ENCODE measurements at places on chromosomes 11 and 22. TPM values are rescaled to one million over a fixed set of nuclear protein-coding genes. Genes with fewer than 3 reads are reported as not detected.

DNA sequence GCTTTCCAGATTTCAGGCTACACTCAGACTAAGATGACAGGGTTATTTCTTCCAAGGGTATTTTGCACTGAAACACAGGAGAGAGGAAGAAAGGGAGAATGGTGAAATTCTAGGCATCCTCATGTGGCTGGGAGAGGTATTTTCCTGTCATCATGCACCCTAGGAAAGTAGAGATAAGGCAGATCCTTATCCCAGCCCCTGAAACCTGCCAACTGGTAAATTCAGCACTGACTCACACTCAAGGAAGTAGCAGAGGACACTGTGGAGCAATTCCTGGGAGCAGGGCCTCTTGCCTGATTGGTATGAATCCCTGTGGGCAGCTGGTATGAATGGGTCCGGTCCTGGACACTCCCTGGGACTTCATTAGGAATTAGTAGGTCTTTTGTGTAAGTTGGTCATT is 37.6 kb upstream of the SLC5A1 start:
- H3K4me3 ChIP-seq, result no peak overlapping the region
- no peaks in the 10 kb centered on the region for H3K4me1 ChIP-seq
- no peaks in the 10 kb centered on the region for H3K27me3 ChIP-seq
- no peak for DNase-seq
- H3K36me3 ChIP-seq, result no peaks in the 10 kb centered on the region

DNA sequence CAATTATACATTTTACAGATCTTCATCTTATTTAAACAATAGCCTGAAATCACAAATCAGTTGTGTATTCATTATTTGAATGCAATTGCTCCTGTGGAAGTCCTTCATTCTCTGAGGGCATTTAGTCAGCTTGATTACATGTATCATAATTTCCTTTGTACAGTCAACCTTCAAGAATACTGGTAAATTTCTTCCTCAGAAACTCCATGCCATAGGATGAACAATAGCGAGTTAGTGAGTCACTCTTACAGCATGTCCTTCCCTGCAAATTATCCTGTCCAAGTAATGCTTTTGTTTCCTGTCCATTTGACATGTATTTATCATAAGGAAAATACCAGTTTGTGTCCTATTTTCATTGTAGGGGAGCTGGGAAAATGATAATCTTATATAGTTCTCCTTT is 3.8 kb downstream of the OR10S1 start:
- no peaks in the 10 kb centered on the region for H3K36me3 ChIP-seq
- DNase-seq, result no peak
- H3K4me1 ChIP-seq, result no peaks in the 10 kb centered on the region
- H3K4me3 ChIP-seq, result no peak overlapping the region

- H3K4me3 ChIP-seq, result no peak overlapping the region
- H3K27me3 ChIP-seq, result no peaks in the 10 kb centered on the region
- no peaks in the 10 kb centered on the region for H3K36me3 ChIP-seq
- no peak for DNase-seq
Measured at GRCh38 chr11:122140500-122140899, 24.5 kb upstream of the BLID start.

DNA sequence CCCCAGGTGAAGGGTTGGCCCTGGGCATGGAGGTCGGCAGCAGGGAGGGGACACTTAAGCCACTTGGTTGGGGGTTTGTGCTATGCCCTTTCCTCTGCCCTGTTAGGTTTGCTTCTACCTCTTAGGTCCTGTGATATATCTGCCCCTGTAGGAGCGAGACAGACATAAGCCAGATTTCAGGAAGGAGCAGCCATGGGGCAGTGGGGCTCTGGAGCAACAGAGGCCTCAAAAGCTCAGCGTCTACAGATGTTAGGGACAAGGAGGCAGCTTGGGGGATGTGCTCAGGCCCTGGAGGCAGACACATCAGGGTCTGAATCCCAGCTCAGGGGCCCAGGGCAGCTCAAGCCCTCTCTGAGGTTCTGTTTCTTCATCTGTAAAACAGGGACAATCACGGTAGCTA is 27.2 kb upstream of the KCNQ1OT1 start:
- H3K27me3 ChIP-seq, result no peaks in the 10 kb centered on the region
- H3K27ac ChIP-seq, result peak overlapping the region; percentile 79
- no peaks in the 10 kb centered on the region for H3K36me3 ChIP-seq
- no peak overlapping the region for H3K4me3 ChIP-seq
- H3K4me1 ChIP-seq, result no peaks in the 10 kb centered on the region

GRCh38 chr11:60831143-60831500 is 10.8 kb upstream of the CCDC86 start:
- H3K4me1 ChIP-seq, result peaks cover 5% of the 10 kb centered on the region
- no peak overlapping the region for H3K4me3 ChIP-seq
- peak; percentile 85 for DNase-seq
- H3K36me3 ChIP-seq, result no peaks in the 10 kb centered on the region
- H3K27ac ChIP-seq, result no peak overlapping the region
- H3K27me3 ChIP-seq, result no peaks in the 10 kb centered on the region

DNA sequence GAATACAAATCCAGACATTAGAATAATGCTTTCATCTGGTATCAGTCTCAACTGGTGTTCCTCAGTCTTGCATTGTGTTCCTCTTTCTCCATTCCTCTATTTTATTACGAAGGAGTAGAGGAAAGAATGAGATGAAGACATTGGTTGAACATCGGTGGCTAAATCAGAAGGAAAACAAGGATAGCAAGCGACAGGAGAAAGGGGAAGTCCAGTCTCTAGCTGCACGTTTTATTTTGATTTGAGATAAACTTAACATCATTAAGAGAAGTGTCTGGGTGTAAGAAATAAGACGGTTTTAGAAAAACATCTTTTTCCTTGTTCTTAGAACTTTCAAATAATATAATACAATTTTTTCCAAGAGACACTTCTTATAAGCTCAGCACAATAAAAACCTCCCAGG is 6.2 kb downstream of the SOX6 start:
- DNase-seq, result no peak
- H3K27ac ChIP-seq, result no peak overlapping the region
- H3K4me3 ChIP-seq, result no peak overlapping the region
- H3K4me1 ChIP-seq, result no peaks in the 10 kb centered on the region

- no peaks in the 10 kb centered on the region for H3K36me3 ChIP-seq
- no peak overlapping the region for H3K27ac ChIP-seq
- no peaks in the 10 kb centered on the region for H3K4me1 ChIP-seq
- DNase-seq, result no peak
- no peaks in the 10 kb centered on the region for H3K27me3 ChIP-seq
- H3K4me3 ChIP-seq, result no peak overlapping the region
Measured at GRCh38 chr22:37996515-37997246, 12.3 kb upstream of the SOX10 start.

DNA sequence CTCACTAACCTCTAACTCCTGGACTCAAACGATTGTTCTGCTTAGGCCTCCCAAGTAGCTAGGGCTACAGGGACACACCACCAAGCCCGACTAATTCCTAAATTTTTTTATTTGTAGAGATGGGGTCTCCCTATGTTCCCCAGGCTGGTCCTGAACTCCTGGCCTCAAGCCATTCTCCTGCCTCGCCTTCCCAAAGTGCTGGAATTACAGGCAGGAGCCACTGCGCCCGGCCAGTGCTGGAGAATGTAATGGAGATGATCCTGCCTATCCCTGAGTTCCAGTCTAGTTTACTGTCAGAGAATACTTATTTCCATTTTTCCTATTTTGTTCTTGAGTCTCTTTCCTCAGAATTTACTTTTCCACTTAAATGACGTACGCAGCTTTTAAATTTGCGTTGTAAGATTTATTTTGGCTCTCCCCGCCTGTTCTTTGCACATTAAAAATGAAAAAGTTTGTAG is at the start of gene CHEK1:
CHEK1 (plus strand) TSS at position 408 of the 458 bp plus-strand sequence. CDS start 1,606 bp downstream, outside the sequence.
- no peak for DNase-seq
- peaks cover 22% of the 10 kb centered on the region for H3K36me3 ChIP-seq
- H3K4me3 ChIP-seq, result peak within 1 kb of the TSS; percentile 55

DNA sequence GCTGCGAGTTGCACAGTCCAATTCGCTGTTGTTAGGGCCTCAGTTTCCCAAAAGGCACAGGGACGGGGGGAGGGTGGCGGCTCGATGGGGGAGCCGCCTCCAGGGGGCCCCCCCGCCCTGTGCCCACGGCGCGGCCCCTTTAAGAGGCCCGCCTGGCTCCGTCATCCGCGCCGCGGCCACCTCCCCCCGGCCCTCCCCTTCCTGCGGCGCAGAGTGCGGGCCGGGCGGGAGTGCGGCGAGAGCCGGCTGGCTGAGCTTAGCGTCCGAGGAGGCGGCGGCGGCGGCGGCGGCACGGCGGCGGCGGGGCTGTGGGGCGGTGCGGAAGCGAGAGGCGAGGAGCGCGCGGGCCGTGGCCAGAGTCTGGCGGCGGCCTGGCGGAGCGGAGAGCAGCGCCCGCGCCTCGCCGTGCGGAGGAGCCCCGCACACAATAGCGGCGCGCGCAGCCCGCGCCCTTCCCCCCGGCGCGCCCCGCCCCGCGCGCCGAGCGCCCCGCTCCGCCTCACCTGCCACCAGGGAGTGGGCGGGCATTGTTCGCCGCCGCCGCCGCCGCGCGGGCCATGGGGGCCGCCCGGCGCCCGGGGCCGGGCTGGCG is at the start of gene BCR:
BCR (plus strand) TSS at position 209 of the 592 bp plus-strand sequence. CDS start 452 bp downstream, outside the sequence.
- H3K27ac ChIP-seq, result no peak within 1 kb of the TSS
- no peaks in the 10 kb centered on the region for H3K36me3 ChIP-seq
- peak; percentile 80 for DNase-seq
- peaks cover 56% of the 10 kb centered on the region for H3K4me1 ChIP-seq
- no peaks in the 10 kb centered on the region for H3K27me3 ChIP-seq

- DNase-seq, result no peak
- H3K4me1 ChIP-seq, result no peaks in the 10 kb centered on the region
- H3K36me3 ChIP-seq, result no peaks in the 10 kb centered on the region
- no peaks in the 10 kb centered on the region for H3K27me3 ChIP-seq
- H3K4me3 ChIP-seq, result no peak overlapping the region
Measured at GRCh38 chr11:5608808-5609207, 12.4 kb downstream of the TRIM6 start.

- H3K4me3 ChIP-seq, result no peak overlapping the region
- no peaks in the 10 kb centered on the region for H3K27me3 ChIP-seq
- H3K27ac ChIP-seq, result no peak overlapping the region
- DNase-seq, result no peak
- H3K36me3 ChIP-seq, result no peaks in the 10 kb centered on the region
- no peaks in the 10 kb centered on the region for H3K4me1 ChIP-seq
Measured at GRCh38 chr11:14578541-14578956, 58.4 kb upstream of the PSMA1 start.

- H3K4me3 ChIP-seq, result no peak overlapping the region
- no peaks in the 10 kb centered on the region for H3K36me3 ChIP-seq
- H3K27ac ChIP-seq, result no peak overlapping the region
- no peaks in the 10 kb centered on the region for H3K27me3 ChIP-seq
- no peaks in the 10 kb centered on the region for H3K4me1 ChIP-seq
- DNase-seq, result no peak
Measured at GRCh38 chr11:107043242-107044006, 25.1 kb upstream of the GUCY1A2 start.

DNA sequence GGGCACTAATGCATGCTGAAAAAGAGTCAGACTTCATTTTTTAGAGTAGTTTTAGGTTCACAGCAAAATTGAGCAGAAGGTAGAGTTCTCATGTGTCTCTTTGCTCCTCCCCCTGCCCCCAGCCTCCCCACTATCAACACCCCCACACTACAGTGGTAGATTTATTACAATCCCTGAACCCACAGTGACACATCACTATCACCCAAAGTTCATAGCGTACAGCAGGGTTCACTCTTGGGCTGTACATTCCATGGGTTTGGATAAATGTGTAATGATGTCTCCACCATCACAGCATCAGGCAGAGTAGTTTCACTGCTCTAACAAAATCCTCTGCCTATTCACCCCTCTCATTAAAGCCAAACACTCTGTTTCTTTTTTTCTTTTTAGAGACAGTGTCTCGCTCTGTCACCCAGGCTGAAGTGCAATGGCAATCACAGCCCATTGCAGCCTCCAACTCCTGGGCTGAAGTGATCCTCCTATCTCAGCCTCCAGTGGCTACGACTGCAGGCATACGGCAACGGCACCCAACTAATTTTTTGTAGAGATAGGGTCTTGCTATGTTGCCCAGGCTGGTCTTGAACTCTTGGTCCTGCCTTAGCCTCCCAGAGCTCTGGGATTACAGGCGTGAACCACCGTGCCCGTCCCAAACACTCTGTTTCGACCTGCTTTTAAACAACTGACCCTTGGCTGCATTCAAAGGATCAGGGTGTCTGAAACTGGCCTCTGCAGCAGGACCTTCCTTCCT is 4.1 kb downstream of the BEST1 start:
- peaks cover 10% of the 10 kb centered on the region for H3K4me1 ChIP-seq
- no peaks in the 10 kb centered on the region for H3K27me3 ChIP-seq
- no peak overlapping the region for H3K4me3 ChIP-seq
- H3K27ac ChIP-seq, result peak overlapping the region; percentile 68
- no peaks in the 10 kb centered on the region for H3K36me3 ChIP-seq

DNA sequence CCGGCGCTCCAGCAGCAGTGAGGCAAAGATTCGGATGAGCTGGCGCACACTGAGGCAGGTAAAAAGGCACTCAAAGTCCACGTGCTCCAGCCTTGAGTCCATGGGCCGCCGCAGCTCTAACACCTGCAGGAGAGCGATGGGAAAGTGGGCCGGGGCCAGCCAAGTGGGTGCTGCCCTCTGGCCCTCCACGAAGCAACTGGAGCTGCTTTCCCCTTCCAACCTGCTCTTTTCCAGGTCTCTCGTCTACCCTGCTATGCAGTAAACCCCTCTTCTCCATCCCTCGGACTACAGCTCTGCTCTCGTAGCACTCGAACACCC is 20.0 kb downstream of the RPL27A start:
- H3K4me3 ChIP-seq, result no peak overlapping the region
- no peak for DNase-seq
- H3K4me1 ChIP-seq, result peaks cover 22% of the 10 kb centered on the region
- H3K27me3 ChIP-seq, result no peaks in the 10 kb centered on the region
- H3K36me3 ChIP-seq, result no peaks in the 10 kb centered on the region
- no peak overlapping the region for H3K27ac ChIP-seq

The ALDH3B2 gene
- total RNA-seq, result not detected

The GSTT2 gene
- total RNA-seq, result 2.3 TPM

The C11orf91 gene
- not detected for total RNA-seq

The CREB3L1 gene
- total RNA-seq, result 5.4 TPM

The TMPRSS4 gene
- total RNA-seq, result 0.43 TPM

All from adrenal gland (tissue), 19 donors.